ENCODE measurements at places on chromosomes 12 and 14.

GRCh38 chr14:103186909-103187586, 63.8 kb downstream of the TNFAIP2 start:
- no peak for DNase-seq

DNA sequence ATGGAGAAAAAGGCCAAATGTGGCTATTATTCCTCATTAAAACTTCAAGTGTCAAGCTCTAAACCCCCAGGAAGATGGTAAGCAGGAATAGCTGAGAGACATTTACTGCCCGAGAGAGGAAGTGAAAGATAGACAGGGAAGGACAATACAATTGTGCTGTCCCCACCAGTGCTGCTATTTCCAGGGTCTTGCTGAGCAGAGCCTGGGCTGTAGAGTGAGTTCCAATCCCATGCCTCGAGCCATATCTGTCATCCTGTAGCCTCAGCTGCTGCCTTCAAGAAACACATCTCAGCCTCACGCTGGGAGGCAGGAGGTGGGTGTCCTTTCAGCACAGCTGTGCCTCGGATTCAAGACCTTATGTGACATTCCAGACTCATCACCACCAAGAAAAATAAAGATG, 114.0 kb downstream of the RPAP3 start:
- DNase-seq, result no peak

GRCh38 chr12:67428431-67428830, 159.3 kb downstream of the CAND1 start:
- no peak for DNase-seq

DNA sequence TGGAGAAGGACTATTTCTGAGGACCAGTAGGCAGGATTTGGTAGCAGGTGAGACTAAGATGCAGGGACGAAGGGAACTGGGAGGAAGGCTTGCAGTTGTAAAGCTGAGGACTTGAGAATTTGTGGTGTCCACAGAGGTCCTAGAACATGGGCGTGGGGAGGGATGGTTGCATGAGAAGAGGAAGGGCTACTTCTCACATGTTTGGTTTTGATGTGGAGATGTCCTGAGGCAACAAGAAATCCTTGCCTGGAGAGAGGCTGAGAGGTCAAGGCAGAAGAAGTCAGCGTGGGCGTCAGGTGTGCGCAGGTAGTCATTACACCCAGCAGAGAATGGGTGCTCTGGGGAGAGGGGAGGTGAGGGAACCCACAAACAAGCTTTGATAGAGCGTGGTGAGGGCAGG, 5.7 kb upstream of the RABGGTA start:
- DNase-seq, result no peak

GRCh38 chr14:36976571-36977023, 195.8 kb downstream of the SLC25A21 start:
- no peak for DNase-seq

- peak; percentile 63 for DNase-seq
Measured at GRCh38 chr12:51591016-51591901, at the start of gene SCN8A. TSS of gene SCN8A (plus strand) at chr12:51591233. CDS start at chr12:51662818, 71,585 bp downstream.

DNA sequence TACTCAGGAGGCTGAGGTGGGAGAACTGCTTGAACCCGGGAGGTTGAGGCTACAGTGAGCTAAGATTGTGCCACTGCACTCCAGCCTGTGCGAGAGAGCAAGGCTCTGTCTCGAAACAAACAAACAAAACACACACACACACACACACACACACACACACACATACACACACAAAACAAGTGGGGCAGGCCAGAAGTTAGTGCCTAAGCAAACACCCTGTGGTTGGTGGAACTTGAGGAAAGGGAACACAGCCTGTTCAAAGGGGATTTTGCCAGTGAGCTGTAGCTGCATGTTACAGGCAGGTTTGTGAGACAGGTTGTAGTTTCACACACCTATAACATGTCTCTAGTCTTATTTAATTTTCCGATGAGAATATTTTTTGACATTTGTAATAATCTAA, 175.3 kb upstream of the CLEC14A start:
- no peak for DNase-seq

- no peak for DNase-seq
Measured at GRCh38 chr14:104555430-104556255, 23.9 kb upstream of the C14orf180 start.
